Karpas-422 (cell line): ENCODE measurements at places on chromosomes 3 and 15. TPM values are rescaled to one million over a fixed set of nuclear protein-coding genes. Genes with fewer than 3 reads are reported as not detected.
A peak's percentile ranks its signal among the peaks of the same experiment; 100 is the strongest.

Gene SLC9A9
- 2.2 and 2.3 TPM in 2 replicates for total RNA-seq

DNA sequence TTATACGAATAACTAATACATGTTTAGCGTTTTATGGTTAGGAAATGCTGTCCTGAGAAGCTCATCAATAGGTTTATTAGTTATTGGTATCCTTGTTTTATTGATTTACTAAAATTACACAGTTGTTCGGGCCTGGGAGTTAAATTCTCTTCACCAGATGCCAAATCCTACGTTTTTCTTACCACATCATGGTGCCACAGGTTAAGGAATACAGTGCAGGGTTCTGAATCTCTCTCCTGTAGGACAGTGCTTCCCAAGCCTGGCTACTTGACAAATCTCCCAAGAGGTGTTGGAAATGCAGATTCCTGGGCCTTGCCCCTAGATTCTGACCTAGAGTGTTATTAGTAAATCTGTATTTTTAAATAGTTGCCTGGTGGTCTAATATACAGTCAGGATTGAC lies 273.4 kb upstream of the LRRFIP2 start:
- DNase-seq, result no peak

Gene SNURF
- 38.7 and 58.6 TPM in 2 replicates for total RNA-seq

- no peak for DNase-seq
These were observed 93.3 kb upstream of the SLC7A14 start for GRCh38 chr3:170679190-170679589.

DNA sequence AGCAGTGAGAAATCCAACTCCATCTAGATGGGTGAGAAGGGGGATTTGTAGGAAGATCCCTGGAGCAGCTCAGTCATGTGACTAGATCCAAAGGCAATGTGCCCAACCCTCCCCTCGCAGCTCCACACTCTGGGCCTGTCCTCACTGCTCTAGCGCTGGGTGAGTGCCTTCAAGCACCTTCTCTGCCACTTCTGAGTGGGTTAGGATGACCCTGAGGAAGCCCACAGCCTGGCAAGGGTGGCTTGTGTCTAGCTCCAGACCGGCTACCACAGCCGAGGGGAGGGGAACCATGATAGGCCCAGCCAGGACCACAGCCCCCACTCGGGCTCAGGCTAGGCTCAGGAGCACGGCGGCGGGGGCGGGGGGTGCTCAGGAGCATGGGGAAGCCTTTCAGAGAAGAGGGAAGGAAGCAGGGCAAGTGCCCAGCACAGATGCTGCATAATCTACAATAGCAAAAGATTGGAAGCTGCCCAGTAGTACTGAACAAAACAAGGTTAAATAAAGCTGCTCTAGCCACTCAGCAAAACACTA lies 1.7 kb downstream of the SPATA12 start:
- DNase-seq, result no peak

- DNase-seq, result peak; percentile 99
These were observed at the start of gene WDR5B for GRCh38 chr3:122415762-122416654. TSS of gene WDR5B (minus strand) at chr3:122416062. CDS start at chr3:122415528, 534 bp downstream.

- DNase-seq, result no peak
These were observed 10.0 kb downstream of the CMTM7 start for GRCh38 chr3:32401556-32402081.

GRCh38 chr3:170144437-170144843 lies 37.1 kb downstream of the PHC3 start:
- peak; percentile 57 for DNase-seq

- no peak for DNase-seq
These were observed 3.8 kb upstream of the ZNF385D start for GRCh38 chr3:21754839-21755238.

- DNase-seq, result no peak
These were observed 8.7 kb upstream of the ATP13A4 start for GRCh38 chr3:193563426-193563825.

Gene STRA6
- total RNA-seq, result 0.18 TPM in 1 of 2 replicates, not detected in the other

DNA sequence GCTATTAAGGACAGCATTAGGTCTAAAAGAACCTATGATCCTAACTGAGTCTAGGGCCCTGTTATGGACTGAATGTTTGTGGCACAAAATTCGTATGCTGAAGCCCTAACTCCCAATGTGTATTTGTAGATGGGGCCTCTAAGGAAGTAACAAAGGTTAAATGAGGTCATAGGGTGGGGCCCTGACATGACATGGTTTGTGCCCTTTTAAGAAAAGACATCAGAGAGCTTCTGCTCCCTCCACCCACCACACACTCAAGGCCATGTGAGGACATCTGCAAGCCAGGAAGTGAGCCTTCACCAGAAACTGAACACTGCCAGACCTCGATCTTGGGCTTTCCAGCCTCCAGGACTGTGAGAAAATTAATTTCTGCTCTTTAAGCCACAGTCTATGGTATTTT lies 49.2 kb downstream of the PHC3 start:
- DNase-seq, result no peak

GRCh38 chr3:172289583-172289982 lies 158.7 kb downstream of the GHSR start:
- DNase-seq, result peak; percentile 60

Gene SLC9C1
- 1.1 TPM in 1 of 2 replicates, not detected in the other for total RNA-seq

GRCh38 chr3:66822186-66823008 lies 175.7 kb upstream of the KBTBD8 start:
- DNase-seq, result peak; percentile 95

Gene CTXN2
- total RNA-seq, result not detected in 2 replicates

Gene MFN1
- total RNA-seq, result 26.1 and 58.9 TPM in 2 replicates

DNA sequence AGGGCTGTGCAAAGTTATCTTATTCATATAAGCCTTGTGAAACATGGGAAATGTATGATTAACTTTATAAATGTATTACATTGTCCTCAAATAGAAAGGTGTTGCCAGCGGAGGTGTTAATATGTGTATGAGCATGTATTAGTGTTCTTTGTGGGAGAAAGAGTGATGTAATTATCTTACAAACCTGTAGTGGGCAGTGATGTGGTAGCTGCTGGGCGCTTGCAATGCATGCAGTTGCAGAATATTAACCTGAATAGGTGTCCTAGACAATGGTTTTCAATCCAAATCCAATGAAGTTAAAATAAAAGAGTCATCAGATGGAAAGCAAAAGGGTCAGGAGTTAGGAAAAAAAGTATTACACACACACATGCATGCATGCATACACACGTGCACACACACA lies 881.3 kb upstream of the CADM2 start:
- no peak for DNase-seq

- DNase-seq, result no peak
These were observed 38.1 kb upstream of the LACTB start for GRCh38 chr15:63083541-63083940.

- no peak for DNase-seq
These were observed 24.7 kb downstream of the POPDC2 start for GRCh38 chr3:119635719-119636118.

DNA sequence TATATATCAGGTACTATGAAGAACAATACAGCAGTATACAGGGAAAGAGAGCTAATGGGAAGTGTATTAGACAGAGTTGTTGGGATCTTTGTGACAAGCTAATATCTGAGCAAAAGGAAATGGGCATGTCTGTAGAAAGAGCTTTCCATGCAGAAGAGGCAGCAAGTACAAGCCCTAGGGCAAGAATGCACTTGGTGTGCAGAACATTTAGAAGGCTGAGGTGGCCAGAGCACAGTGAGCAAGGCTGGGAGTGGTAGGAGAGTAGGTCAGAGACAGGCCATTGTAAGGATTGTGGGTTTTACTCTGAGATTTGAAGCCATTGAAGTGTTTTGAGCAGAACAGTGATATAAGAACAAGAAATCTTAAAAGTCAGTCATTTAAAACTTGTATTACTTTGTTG lies 353.9 kb upstream of the TGFBR2 start:
- DNase-seq, result no peak

DNA sequence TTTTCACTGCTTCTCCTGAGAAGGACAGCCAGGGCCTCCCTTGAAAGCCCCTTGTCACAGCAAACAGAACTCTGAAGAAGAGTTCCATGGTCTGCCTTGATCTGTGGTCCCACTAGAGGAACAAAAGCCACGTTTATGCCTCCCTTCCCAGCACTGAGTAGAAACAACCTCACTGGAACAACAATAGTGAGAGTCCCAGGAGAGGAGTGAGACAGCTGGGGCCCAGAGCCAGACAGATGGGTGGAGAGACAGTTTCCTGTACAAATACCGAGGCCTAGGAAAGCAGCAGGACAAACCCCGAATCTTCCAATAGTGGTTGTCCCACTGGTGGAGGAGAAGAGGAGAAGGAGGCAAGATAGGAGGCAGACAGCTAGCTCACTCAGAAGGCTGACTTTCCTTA lies 106.1 kb downstream of the WDR76 start:
- DNase-seq, result no peak

Gene ARNT2
- not detected in 2 replicates for total RNA-seq

DNA sequence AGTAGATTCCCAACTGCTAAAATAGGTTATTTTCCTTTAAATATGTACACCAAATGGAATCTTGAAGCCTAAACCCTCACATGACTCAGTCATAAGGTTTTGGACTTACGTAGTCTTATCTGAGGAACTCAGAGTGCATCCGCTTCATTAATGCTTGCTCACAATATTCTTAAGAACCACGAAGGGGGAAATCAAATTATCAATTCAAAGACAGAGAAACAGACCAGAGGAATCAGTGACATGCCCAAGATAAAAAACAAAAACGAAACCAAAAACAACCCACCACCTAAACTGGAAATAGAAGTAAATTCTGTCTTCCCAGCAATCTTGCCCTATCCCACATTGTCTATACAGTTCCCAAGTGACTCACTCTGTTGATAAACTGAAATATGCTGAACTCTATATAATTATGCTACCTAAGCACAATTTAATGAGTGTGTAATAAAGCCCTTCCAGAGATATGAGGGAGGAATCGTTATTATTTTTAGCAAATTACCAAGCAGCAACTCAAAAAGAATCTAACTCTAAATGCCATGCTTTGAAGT lies 135.4 kb upstream of the CBLB start:
- DNase-seq, result no peak

Gene EIF4E3
- total RNA-seq, result not detected in 2 replicates

DNA sequence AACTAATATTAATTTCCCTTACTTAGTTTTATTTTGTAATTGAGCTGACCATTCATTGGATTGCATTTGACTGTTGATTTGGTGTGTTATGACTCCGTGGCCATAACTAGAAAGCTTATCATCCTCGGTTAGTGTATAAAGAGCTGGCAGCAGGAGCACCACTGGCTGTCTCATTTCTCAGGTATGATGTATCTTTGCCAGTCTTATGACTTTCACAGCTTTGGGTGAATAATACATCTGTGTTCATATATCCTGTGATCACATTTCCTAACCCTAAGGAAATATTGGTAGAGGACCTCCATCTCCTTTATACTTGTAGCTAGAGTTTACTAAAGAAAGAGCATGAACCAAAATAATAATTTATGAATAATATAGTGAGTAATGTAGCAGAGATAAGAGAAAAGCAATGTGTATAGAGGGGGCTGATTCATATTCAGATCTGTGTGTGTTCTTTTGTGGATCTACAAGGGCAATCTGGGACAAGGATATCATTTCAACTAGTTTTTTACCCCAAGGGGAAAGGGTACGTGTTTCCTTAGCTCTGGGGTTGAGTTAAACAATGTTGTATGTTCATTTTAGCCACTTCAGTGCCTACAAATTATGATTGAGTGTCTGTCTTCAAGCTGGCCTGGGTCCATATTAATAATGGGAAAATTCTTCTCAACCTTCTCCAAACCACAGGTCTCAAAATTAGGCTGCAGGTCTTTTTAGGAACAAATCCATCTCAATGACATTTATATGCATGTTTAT lies 901.7 kb downstream of the NTRK3 start:
- no peak for DNase-seq

DNA sequence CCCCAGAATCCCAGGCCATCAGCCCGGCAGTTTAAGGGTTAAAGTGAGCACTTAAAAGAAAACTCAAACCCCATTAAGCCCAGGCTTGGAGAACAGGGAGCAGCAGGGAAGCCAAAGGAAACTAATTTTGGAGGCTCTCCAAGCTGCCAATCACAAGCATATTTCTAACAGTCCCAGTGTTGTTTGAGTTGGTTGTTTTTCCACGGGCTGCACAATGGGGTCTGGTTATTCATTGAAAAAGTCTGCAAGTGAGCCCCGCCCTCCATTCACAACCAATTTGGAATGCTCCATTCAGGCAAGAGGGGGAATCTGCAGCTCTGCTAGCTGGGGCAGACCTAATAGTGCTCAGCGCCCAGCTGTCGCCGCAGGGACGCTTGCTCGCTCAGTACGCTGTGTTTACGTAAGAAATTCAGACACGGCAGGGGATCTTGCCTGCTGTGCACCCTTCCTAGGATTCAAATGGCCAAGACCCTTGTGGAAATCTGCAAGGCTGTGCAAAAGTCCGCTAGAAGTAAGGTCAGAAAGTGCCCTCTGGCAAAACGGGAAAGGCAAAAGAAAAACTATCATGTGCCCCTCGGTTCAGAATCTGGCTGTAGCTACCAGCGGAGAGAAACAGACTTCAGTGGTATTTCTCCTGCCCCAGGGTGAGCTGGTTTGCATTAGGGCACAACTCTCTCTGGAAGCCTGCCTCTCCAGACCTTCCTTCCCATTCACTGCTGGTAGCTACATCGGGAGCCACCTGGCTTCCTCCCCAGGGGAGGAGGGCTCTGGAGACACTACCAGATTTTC lies 11.0 kb downstream of the ETV5 start:
- no peak for DNase-seq

- DNase-seq, result no peak
These were observed 196.3 kb downstream of the DTWD1 start for GRCh38 chr15:49817100-49817499.

Gene VGLL3
- total RNA-seq, result not detected in 2 replicates

- no peak for DNase-seq
These were observed 819 bp downstream of the KLHL40 start for GRCh38 chr3:42685891-42686820.
